ENCODE measurements at places on chromosomes 12 and 14.

DNA sequence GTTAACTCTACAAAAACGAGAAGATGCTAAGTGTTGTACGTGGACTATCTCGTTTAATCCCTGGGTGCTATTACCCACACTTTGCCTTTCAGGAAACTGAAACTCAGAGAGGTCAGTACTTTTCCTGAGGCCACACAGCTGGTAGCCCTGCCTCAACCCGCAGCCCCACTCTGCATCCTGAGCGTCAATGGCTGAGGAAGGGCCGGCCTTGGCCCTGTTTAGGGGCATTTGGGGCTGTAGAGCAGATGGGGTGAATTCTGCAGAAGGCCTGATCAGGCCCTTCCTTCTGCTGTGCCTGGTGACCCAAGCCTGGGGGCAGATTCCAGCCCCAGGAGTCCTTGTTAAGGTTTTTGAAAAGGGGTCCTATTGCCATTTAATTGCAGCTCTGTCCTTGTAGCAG is 3.7 kb upstream of the CCDC197 start:
- DNase-seq, result no peak

DNA sequence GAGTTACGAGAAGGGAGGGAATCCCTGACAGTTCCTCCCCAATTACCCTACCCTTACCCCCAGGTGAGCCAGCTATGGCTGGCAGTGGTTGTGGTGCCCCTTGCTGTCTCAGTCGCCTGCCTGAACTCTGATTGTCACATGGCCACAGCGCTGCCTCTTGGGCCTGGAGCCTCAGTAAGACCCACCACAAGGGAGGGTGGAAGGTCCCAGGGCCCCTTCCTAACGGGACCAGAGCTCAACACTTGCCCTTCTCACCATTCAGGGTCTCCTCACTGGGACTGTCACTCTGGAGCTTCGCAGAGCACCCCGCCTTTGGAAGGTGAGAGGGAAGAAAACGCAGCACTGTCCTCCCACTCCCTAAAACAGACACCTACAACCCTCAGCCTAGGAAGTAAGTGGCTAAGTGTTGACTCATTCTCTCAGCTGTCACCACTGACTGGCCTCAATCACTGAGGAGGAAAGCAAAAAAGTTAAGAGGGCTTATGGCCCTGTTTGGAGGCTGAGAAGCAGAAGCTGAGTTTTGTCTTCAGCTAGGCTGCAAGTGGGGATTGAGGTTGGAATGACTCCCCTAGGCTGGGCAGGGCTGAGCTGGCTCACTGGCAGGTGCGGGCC is 1.0 kb downstream of the TMEM253 start:
- DNase-seq, result no peak

- DNase-seq, result no peak
Observed at GRCh38 chr12:116144384-116144783, 133.1 kb downstream of the MED13L start.

DNA sequence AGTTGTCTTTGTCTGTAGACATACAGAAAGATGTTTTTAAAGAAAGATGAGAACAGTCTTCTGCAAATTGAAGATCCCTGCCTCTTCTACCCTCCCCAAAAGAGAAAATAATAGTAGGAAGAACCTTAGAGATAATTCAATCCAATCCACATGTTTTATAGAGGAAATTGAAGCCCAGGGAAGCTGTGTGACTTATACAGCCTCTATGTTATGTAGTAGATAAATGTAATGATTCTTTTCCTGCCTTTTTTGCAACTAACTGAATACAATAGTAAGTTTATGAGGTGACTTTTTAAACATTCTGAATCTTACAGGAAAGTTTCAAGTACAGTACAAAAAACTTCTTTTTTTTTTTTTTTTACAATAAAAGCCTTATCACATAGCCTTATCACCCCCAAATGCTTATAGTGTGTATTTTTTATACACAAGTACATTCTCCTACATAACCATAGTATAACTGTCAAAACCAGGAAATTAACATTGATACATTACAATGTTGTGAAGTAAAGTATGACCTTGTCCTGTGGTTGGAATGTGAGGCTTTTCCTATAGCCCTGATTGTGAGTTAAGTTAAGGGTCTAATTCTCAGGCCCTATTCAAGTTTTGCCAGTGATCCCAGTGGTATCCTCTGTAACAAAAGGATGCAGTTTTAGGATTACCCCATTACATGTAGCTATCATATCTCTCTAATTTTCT is 94.4 kb downstream of the FIGNL2 start:
- DNase-seq, result no peak

GRCh38 chr14:92903359-92903758 is 19.6 kb upstream of the CHGA start:
- no peak for DNase-seq

DNA sequence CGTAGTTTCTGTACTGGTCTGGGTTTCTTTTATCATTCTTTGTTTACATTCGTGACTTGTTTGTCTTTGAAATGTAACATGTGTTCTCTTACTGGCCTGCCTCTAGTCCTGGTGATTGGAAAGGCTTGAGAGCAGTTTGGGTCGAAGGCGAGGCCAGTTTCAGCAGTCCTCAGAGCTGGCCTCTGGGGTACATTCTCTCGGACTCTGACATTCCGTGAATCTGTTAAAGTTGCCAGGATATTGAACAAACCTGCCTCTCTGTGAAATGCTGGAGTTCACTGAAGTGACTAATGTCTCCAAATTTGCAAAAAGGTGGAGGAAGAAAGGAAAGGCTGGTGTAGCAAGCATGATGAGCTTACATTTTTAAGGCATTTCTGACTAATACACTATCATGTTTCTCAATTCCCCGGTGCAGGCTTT is 1.5 kb downstream of the PLEKHA5 start:
- DNase-seq, result no peak

DNA sequence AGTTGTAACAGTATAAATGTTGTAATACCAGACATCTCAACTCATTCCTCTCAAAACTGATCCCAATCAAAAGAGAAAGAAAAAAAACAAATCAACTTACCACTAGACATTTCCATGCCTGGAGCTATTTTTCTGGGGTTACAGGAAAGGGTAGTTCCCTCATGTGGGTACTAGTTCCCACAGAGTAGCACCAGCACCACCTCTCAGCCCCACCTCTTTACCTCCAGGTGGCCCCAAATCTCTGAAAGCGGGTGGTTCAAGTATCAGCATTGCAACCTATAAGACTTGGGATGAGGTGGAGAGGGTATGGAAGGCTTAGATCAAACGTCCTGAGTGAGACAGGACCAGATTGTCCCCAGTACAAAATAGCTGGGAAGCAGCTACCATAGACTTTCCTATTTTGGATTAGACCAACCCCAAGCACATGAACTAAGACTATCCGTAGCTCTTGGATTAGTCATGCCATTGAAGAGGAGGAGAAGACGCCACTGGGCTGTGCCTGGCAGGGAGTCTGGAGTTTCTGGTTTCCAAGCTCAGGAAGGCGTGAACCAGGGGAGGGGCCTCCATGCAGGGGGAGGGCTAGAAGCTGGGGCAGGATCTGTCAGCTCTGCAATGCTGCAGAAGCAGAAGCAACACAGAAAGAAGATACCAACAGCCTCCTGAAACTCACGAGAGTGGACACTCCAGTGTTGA is at the start of gene SLC39A2:
Gene SLC39A2, plus strand, starts transcription at position 620 of the 693 bp plus-strand sequence. CDS start 154 bp downstream, outside the sequence.
- DNase-seq, result no peak
